ENCODE measurements at places on chromosomes 13 and 19.

DNA sequence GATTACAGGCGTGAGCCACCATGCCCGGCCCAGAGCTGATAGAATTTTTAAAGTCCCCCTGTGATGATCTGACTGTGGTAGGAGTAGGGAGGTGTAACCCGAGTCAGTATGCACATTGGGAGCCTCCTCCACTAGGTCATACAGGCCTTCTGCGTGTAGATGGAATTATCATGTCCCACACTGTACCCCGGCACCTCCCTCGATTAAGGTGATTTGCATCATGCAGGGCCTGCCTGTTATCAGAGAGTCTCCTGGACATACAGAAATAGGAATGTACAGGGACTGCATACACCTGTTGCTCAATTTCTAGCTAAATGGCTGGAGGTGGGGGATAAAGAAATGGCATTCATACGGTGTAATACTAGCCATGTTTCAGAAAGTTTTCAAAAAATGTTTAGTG is 922 bp upstream of the ERVK3-1 start:
- H3K4me1 ChIP-seq, result peaks cover 42% of the 10 kb centered on the region
- no peaks in the 10 kb centered on the region for H3K27me3 ChIP-seq
- peaks cover 42% of the 10 kb centered on the region for H3K36me3 ChIP-seq

- peaks cover 6% of the 10 kb centered on the region for H3K36me3 ChIP-seq
- no peaks in the 10 kb centered on the region for H3K27me3 ChIP-seq
- DNase-seq, result no peak
- peaks cover 61% of the 10 kb centered on the region for H3K4me1 ChIP-seq
- H3K27ac ChIP-seq, result no peak overlapping the region
These were observed 86.3 kb downstream of the ARHGEF7 start for GRCh38 chr13:111201304-111201940.

DNA sequence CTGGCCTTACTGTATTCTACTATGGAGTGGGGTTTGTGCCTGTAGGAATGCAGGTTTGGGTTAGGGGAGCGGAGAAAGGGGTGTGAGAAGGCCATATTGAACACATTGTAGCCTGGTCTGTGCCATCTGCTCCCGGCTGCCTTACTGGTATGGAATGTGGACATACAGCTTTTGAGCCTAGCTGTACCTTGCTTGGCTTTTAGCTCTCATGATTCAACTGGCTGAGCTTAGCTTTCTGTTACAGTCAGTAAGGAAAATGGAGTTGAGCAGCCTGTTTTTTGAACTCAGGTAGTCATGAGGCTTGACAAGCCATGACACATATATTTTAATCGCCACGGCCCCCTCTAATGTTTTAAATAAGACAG is 41.6 kb downstream of the ARHGAP35 start:
- DNase-seq, result no peak
- no peak overlapping the region for H3K27ac ChIP-seq
- H3K36me3 ChIP-seq, result peaks cover 6% of the 10 kb centered on the region
- H3K4me1 ChIP-seq, result peaks cover 66% of the 10 kb centered on the region
- H3K27me3 ChIP-seq, result no peaks in the 10 kb centered on the region

DNA sequence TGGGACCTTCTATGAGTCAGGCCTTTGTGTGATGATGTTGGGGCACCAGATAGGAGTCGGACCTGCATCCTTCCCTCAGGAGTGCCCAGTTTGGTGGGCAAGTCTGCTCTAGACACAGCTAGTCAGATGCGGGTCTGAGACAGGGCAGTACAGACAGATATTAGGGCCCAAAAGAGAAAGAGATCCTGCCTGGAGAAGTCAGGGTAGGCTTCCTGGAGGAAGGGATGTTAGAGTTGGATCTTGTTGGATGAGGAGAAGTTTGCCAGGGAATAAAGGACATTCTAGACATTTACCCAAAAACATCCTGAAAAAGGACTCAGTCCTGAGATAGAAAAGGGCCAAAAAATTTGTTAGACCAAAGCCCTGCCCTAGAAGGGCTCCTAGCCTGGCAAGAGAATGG is 17.2 kb downstream of the VRK3 start:
- no peak overlapping the region for H3K4me3 ChIP-seq
- peak overlapping the region; percentile 40 for H3K27ac ChIP-seq
- no peaks in the 10 kb centered on the region for H3K27me3 ChIP-seq
- no peak for DNase-seq

GRCh38 chr13:65497265-65497664 is 1732.9 kb downstream of the PCDH9 start:
- no peaks in the 10 kb centered on the region for H3K27me3 ChIP-seq

GRCh38 chr13:74056801-74057542 is 77.2 kb downstream of the KLF12 start:
- no peak overlapping the region for H3K4me3 ChIP-seq
- peak overlapping the region; percentile 63 for H3K27ac ChIP-seq
- H3K4me1 ChIP-seq, result peaks cover 86% of the 10 kb centered on the region
- peaks cover 7% of the 10 kb centered on the region for H3K36me3 ChIP-seq
- no peak for DNase-seq

- H3K4me3 ChIP-seq, result no peak overlapping the region
- no peak for DNase-seq
- H3K4me1 ChIP-seq, result no peaks in the 10 kb centered on the region
- H3K27ac ChIP-seq, result no peak overlapping the region
These were observed 83.8 kb downstream of the CRYL1 start for GRCh38 chr13:20441879-20442278.

DNA sequence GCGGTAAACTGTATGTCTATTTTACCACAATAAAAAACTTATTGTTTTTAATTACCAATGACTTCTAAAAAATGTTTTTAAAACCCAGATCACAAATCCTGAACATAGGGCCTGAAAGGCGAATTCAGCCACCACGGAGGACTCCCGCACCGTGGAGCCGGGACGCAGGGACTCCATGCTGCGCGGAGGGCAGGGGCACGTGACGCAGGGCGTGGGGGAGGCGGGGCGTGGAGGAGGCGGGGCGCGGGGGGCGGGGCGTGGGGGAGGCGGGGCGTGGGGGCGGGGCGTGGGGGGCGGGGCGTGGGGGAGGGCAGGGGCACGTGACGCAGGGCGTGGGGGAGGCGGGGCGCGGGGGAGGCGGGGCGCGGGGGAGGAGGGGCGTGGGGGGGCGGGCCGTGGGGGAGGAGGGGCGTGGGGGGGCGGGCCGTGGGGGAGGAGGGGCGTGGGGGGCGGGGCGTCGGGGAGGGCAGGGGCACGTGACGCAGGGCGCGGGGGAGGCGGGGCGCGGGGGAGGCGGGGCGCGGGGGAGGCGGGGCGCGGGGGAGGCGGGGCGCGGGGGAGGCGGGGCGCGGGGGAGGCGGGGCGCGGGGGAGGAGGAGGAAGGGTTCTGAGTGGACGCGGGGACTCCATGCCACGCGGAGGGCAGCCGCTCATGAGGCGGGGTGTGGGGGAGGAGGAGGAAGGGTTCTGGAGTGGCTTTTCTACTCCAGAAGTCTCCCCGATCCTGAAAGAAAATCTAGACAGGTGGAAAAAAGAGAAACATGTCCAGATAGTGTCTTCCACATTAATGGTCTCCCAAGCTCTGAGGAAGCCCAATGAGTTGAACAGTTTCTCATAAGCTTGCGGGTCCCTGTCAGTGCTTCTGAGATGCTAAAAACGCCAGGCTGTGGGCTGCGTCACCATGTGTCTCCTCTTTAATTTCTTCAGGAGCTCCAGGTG is 4.4 kb upstream of the PROZ start:
- H3K27ac ChIP-seq, result peak overlapping the region; percentile 89
- DNase-seq, result peak; percentile 40
- peaks cover 10% of the 10 kb centered on the region for H3K36me3 ChIP-seq
- H3K4me3 ChIP-seq, result peak overlapping the region; percentile 77
- peaks cover 33% of the 10 kb centered on the region for H3K4me1 ChIP-seq
- H3K27me3 ChIP-seq, result no peaks in the 10 kb centered on the region

- no peak overlapping the region for H3K4me3 ChIP-seq
- no peak for DNase-seq
- peaks cover 2% of the 10 kb centered on the region for H3K36me3 ChIP-seq
- peaks cover 4% of the 10 kb centered on the region for H3K27me3 ChIP-seq
- no peak overlapping the region for H3K27ac ChIP-seq
These were observed 49.7 kb upstream of the MAP3K10 start for GRCh38 chr19:40141551-40141950.

- H3K36me3 ChIP-seq, result peaks cover 16% of the 10 kb centered on the region
- H3K4me1 ChIP-seq, result peaks cover 11% of the 10 kb centered on the region
- no peak for DNase-seq
- peak overlapping the region; percentile 76 for H3K27ac ChIP-seq
- H3K27me3 ChIP-seq, result no peaks in the 10 kb centered on the region
- H3K4me3 ChIP-seq, result peak overlapping the region; percentile 62
These were observed 2.0 kb downstream of the ZNF347 start for GRCh38 chr19:53156850-53157249.

- no peak for DNase-seq
- no peaks in the 10 kb centered on the region for H3K27me3 ChIP-seq
- no peak overlapping the region for H3K4me3 ChIP-seq
- peak overlapping the region; percentile 26 for H3K27ac ChIP-seq
These were observed 97.8 kb downstream of the KLF12 start for GRCh38 chr13:74036373-74036772.

- peak overlapping the region; percentile 72 for H3K4me3 ChIP-seq
- peaks cover 22% of the 10 kb centered on the region for H3K4me1 ChIP-seq
- DNase-seq, result no peak
- H3K36me3 ChIP-seq, result peaks cover 2% of the 10 kb centered on the region
These were observed 69.7 kb upstream of the C1QTNF9B start for GRCh38 chr13:23966691-23967615.

GRCh38 chr19:54659300-54659699 is 3.5 kb upstream of the LILRB4 start:
- DNase-seq, result no peak
- H3K27me3 ChIP-seq, result peaks cover 60% of the 10 kb centered on the region
- no peaks in the 10 kb centered on the region for H3K36me3 ChIP-seq
- no peak overlapping the region for H3K4me3 ChIP-seq
- H3K4me1 ChIP-seq, result no peaks in the 10 kb centered on the region

DNA sequence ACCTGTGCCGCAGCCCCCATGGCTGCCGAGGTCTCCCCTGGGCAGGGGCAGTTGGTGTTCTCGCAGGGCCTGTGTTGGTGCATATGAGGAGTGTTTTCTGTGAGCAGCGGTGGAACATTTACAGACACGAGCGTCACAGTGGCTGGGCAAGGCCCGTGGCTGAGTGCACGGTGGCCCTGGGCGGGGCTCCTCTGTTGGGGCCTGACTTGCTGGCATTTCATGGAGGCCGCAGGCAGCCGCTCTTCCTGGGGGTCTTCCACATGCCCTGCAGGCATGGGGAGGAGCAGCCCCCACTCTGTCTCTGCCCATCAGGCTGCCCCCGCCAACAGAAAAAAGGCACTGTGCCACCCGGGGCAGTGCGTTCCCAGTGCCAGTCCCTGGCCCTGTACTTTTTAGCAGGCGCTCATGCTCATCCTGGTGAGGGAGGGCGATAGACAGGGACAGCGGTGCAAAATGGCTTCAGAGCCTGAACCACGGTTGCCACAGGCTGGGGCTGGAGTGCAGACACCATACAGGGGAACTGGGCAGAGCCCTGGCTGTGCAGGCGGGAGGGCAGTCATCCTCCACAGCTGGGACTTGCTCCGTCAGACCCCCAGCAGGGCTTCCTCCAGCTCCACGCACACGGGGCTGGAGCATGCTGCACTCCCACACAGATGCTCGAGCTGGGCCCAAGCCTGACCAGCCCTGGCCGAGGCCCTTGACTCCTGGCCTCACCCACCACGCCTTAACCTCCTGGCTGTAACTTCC is 23.5 kb downstream of the TFDP1 start:
- H3K36me3 ChIP-seq, result peaks cover 7% of the 10 kb centered on the region
- H3K4me1 ChIP-seq, result peaks cover 28% of the 10 kb centered on the region
- H3K27me3 ChIP-seq, result no peaks in the 10 kb centered on the region
- no peak overlapping the region for H3K4me3 ChIP-seq
- peak overlapping the region; percentile 47 for H3K27ac ChIP-seq
- DNase-seq, result no peak

- peaks cover 94% of the 10 kb centered on the region for H3K36me3 ChIP-seq
- no peaks in the 10 kb centered on the region for H3K27me3 ChIP-seq
- peaks cover 26% of the 10 kb centered on the region for H3K4me1 ChIP-seq
- H3K4me3 ChIP-seq, result peak overlapping the region; percentile 83
- H3K27ac ChIP-seq, result peak overlapping the region; percentile 96
These were observed 12.8 kb downstream of the POLR2E start for GRCh38 chr19:1082165-1082927.

DNA sequence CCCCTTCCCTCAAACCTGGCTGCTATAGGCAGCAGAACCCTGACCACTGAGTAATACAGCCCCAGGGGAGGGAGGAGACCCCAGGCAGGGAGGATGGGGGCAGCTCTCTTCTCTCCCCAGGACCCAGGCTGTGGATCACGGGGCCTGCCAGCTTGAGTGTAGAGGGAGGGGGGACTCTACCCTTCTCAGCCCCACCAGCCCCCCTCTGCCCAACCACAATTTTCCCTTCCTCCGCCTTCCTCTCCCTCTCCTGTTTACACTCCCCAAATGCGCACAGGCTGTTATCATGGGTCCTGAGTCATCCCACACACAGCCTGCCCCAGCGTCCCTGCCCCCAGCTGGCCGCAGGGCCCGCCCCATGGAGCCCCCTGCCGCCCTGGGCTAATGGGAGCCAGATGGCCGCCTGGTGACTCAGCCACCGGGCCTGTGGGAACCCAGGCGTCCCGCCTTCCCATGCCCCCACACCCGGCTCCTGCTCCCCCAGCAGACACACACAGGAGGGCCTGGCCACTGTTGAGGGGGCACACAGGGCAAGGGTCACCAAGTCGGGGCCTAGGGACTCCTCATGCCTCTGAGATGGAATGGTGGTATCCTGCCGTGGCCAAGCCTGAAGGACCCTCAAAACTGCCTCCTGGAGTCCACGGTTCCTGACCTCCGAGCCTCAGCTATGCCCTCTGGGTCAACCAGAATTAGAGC is 13.6 kb downstream of the CCDC97 start:
- DNase-seq, result no peak
- no peaks in the 10 kb centered on the region for H3K27me3 ChIP-seq
- peak overlapping the region; percentile 96 for H3K27ac ChIP-seq
- peaks cover 50% of the 10 kb centered on the region for H3K4me1 ChIP-seq

DNA sequence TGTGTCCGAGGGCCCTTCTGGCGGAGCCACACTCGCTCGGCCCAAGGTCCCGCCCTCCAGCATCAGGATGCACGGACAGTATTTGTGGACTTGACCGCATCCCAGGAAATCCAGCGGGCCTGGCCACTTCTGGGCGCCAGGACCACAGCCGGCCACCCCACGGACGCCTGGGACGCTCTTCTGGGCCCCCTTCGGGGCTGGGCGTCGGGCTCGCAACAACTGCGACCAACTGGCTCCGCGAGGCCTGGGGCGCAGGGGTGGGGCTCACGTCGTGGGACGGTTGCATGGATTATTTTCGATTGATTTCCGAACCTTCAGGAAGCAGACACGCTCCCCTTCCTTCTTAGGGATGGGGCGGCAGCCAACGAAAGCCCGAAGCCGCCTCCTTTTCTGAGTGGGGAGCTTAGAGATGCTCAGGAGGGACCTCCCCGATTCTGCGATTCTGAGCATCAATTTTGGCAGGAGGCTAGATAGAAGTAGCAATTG is 521 bp upstream of the NUP58 start:
- peak; percentile 16 for DNase-seq
- H3K27me3 ChIP-seq, result peaks cover 29% of the 10 kb centered on the region
- peaks cover 35% of the 10 kb centered on the region for H3K4me1 ChIP-seq
- H3K36me3 ChIP-seq, result peaks cover 7% of the 10 kb centered on the region
- H3K27ac ChIP-seq, result peak overlapping the region; percentile 84

Data from central memory CD8-positive, alpha-beta T cell (primary cell).